ENCODE measurements at places on chromosomes 16 and 17.
A peak's percentile ranks its signal among the peaks of the same experiment; 100 is the strongest.

GRCh38 chr16:51166541-51166940 lies 15.5 kb upstream of the SALL1 start:
- no peak for DNase-seq

GRCh38 chr17:50087246-50087911 lies 7.8 kb upstream of the PDK2 start:
- DNase-seq = peak; percentile 78

DNA sequence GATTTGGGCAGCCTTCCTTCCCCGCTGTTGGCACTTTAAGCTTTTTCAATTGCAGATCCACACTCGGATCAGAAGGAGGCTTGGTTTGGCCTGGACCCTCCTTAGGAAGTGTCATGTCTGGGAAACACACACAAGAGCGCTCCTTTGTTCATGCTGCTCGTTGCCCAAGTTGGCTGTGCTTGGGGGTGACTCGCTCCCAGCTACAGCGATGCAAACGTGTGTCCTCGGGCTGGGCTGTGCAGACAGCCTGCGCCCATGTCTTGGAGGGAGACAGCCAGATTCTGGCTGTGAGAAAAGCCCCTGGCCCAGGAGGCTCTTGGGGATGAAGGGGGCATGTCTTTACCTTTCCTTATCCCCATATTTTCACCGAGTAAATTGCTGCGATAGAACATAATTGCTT lies 665.6 kb upstream of the EEF2KMT start:
- no peak for DNase-seq

GRCh38 chr16:29702269-29702668 lies 23.3 kb downstream of the QPRT start:
- DNase-seq = peak; percentile 11

DNA sequence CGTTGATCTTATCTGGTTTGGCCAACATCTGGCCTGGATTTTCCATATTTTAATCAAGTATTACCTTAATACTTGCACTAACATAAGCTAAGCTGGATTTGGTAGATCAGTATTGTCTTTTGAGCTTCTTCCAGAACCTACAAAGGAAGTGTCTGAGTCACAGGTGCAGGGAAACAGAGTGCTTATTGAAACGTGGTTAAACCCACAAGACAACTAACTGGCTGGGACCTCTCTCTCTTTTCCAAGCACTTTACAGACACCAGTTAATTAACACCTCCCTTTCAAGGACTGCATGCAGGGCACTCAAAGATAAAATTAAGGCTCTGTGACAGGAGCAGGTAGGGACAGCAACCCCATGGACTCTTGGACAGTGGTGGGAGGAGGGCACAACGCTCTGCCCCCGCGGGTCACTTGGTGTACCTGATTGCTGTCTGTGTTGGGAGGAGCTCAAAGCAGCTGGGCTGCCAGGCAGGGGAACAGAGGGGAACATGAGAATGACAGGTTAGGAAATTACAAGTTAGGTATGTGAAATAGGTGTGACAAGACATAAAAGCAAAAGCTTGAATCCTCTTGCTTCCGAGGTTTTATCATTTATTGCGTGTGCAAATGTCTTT lies 133.7 kb upstream of the MON1B start:
- no peak for DNase-seq

DNA sequence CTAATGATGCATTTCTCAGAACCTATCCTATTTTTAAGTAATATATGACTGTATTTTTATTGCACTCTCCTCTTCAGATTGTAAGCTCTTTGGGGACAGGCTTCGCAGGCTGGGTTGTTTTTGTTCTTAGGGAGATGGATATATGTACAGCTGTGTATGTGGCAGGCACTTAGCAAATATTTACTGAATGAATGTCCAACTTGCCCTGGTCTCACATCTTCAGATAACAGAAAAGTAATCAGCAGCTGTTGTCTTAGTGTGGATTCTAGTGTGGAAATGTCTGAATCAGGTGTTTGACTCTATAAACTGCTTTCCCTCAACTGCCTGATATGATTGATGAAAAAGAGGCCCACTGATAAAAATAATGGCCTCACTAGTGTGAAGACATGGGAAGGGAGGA lies 47.1 kb upstream of the SLC12A3 start:
- DNase-seq = no peak

GRCh38 chr16:10517868-10518267 lies 62.5 kb downstream of the EMP2 start:
- no peak for DNase-seq

DNA sequence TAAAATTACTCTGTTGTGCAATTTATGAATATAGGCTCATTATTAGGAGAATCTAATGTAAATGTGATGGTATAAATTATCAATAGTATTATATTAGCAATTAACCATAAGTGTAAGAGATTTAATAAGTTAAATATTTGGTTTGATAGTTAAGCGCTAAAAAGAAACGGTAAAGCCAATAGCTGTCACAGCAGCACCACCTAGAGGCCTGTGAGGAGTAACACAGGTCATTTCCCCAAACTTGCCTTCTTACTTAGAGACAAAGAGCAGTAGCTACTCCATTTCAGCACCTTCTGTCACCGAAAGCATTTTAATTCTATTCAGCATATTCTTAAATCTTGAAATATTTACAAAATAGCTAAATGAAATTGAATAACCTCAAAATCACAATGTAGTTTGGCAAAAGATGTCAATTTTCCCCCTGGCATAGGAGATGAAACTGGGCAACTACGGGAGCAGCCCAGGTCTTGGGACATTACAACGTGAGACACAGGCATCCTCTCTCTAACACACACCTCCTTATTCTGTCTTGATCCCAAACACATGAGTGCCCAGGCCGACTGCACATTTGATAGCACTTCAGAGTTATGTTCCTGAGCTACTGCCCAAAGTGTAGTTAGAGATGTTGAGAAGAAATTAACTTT lies 14.3 kb upstream of the DYNLRB2 start:
- peak; percentile 30 for DNase-seq

DNA sequence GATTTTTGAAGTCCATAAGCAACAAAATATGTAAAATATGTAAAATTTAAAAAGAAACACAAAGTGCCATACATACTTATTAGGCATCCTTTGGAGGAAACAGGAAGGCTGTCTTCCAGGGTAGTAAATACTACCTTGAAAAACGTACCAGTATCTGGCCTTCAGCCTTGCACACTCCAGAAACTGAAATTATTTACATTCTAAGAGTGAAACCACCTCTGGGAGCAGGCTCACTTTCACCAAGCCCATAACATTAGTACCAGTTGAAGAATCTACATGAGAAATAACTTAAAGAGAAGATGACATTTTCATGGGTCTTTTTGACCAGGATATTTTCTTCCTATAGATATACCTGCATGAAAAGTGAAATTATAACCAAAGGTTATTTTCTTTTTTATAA lies 6.4 kb downstream of the KRTAP9-1 start:
- DNase-seq = no peak

DNA sequence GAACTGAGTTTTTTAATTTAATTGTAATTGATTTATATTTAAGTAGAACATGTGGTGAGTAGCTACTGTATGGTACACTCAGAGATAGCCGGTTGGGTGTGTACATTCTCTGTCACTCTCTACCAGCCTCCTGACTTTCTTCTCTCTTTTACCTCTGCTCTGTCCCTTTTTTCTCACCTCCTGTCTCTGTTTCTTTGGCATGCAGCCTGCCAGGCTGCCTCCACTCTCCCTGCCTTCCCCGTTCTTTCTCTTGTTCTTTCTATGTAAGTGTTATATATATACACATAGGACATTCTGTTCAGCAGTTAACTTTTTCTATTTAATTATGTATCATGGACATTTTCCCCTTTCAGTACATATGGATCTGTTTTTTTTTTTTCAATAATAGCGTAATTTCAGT lies 50.8 kb downstream of the MRTFB start:
- no peak for DNase-seq

DNA sequence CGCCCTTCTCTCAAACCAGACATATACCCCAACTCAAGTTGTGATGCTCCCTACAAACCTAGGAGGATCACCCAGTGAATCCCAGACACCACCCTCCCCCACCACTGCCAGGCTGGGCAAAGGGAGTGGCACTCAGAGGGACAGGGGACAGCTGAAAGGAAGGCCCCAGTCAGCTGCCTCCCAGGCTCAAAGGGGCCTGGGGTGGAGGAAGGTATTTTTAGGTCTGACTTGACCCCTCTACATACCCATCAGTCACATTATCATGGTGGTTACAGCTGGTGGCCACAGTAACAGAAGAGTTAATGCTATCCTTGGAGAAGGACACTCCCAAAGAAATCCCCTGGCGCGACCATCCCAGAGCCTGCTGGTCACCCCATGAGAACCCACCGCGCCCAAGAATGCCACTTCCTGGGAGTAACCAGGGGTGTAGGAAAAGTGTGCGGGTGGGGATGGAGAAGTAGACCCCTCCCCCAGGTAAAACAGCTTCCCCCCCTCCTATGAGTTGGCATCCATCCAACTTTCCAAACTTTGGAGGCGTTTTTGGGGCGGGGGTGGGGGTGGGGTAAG lies 1.1 kb downstream of the CACNB1 start:
- no peak for DNase-seq
